ENCODE measurements at places on chromosomes 2 and 18.
A peak's percentile ranks its signal among the peaks of the same experiment; 100 is the strongest.

GRCh38 chr2:181991171-181991885 lies 5.7 kb downstream of the PPP1R1C start:
- no peak for ATAC-seq

DNA sequence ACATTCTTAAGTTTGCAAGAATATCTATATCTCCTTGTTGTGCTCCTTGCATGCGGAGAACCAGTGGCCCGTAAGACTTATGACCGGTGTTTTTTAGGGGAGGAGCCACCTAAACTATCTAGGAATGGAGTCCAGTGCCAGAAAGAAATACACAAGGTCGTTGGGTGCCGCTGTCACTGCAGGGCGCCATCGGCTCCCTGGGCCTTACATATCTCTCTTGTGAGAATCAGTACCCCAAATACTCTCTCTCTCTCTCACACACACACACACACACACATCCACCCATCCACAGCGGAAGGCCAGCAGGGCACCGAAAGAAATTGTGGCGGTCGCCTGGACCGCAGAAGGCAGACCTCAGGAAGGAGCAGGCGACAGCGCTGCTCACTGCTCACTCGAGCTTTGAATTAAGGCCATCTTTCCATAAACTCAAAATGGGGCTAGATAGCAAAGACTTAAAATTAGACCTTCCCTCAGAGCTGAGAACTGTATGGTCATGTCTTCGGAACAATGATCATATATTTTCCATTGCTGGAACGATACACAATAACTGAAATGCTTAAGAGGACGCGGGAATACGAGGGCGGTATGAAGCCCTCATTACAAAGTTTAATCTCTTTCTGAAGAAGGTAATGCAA lies 10.4 kb downstream of the NR4A2 start:
- ATAC-seq, result no peak

GRCh38 chr18:45254709-45255082 lies 360.6 kb upstream of the SLC14A2 start:
- ATAC-seq, result peak; percentile 41

- ATAC-seq, result peak; percentile 0
These were observed 998 bp upstream of the SLC66A3 start for GRCh38 chr2:11154016-11154922.

GRCh38 chr2:26976237-26976636 lies 5.8 kb downstream of the MAPRE3 start:
- no peak for ATAC-seq
